ENCODE measurements at places on chromosomes 4 and X.

DNA sequence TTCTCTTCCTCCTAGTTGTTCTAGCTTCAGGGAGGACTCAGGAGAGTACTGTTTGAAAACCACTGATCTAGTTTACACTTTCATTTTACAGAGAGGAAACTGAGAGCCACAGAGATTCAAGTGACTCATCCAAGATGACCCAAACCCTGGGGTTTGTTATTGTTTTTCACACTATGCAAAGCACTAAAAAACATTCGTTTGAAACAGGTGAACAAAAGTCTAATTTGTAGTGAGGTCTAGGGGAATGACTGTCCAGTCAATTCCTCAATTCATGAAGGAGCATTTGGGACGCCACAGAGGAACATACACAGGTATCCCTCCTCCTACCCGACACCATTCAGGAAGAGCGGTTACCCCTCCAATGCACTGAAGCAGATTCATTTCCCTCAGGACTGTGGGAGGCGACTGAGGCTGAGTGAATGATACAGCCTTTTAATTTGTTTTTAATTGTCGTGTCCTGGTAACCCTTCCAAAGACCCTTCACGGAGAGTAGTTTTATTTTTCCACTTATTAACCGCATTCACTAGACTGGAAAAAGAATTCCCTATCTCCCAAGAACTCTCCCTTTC lies 30.3 kb downstream of the TLR10 start:
- DNase-seq: no peak

- DNase-seq: peak; percentile 44
These were observed 82.9 kb downstream of the STOX2 start for GRCh38 chr4:183987987-183988392.

DNA sequence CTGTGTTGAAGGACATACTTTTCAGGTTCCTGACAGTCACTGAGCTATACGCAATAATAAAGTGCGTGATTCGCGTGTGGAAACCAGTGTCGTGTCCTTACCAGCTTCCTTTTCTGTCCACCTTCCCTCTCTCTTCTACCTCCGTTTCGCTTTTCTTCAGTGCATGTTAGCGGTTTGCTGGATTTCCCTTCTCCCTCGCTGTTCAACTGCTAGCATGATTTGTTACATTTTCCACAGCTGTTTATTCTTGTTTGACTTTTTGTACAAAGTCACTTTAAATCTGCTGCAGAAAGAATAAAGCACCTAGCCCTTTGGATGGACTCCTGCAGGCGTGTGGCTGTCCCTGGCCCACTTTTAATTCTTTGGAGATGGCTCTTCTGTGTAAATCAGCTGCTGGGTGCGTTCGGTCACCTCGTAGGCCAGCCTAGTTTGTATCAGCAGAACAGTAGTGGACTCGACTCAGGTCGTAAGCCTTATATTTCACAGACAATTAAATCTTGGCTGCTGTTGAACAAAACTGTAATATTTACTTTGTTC lies 8.9 kb upstream of the HAND2 start:
- DNase-seq: no peak

- peak; percentile 59 for DNase-seq
These were observed 253.2 kb downstream of the SPRY1 start for GRCh38 chr4:123649645-123650391.

DNA sequence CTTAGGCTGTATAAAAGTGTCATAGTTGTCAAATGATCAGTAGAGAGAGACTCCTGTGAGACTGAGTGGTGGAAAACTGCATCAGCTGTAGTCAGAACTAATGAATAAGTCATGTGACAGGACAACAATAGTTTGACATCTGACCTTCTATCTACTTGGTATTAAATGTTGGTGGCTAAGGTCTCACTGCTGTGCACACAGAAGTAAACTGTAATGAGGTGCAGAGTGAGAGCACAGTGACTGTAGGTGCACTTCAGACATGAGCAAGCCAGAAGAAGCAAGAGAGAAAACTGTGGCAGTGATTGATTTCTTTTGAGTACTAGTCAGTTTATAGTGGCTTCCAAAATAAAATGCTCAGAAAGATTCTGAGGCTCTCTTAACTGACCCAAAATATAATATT lies 803.6 kb downstream of the RAPGEF2 start:
- DNase-seq: no peak
